ENCODE measurements at places on chromosomes 3 and 15.
A peak's percentile ranks its signal among the peaks of the same experiment; 100 is the strongest.

DNA sequence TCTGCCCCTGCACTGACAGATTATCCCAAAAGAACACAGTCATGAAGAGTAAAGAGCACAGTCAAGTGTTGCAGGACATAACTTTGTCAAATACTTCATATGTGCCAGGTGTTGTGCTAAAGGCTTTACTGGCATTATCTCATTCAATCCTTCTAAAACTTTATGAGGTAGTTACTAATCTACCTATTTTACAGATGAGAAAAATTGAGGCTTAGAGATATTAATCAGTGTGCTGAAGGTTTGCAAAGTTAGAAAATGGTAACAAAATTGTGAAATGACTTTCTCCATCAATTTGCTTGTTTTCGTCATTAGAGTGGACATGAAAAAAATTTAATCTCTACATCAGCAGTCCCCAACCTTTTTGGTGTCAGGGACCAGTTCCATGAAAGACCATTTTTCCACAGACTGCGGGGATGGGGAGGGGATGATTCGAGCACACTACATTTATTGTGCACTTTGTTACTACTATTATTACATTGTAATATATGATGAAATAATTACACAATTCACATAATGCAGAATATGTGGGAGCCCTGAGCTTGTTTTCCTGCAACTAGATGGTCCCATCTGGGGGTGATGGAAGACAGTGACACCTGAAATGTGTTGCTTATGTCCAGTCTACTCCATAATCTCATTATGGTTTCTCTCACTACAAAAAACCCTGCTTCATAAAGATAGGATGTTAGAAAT, 8.6 kb upstream of the CAPN7 start:
- DNase-seq, result no peak

DNA sequence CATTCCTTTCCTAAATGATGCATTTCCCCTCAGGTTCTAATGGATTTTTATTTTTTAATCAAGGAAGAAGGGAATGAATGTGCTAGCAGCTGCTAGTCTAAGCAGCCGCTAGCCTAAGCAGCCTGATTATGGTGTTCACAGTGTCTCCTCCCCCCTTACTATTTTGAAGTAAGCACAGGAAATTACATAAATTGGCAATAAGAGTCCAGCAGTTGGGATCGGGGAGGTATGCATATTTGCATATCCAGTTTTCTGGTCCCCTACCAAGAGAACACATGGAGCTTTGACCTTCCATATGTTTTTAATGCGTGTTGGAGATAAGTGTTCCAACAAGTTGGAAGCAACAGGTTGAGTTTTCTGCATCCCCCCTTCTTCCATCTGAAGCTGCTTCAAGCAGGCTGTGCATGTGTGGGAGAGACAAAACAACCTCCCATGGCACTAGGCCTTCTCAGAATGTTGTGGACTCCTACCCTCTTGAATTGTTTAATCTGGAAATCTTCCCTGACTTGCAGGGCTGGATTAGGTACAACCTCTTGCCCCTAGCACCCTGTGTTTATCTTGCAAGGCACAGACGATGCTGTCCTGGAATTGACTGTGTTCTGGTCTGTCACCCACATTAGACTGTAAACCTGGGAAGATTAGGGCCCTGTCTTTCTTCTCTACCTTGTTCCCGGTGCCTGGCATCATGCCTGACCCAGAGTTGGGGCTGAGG, 124.8 kb upstream of the LRIG1 start:
- DNase-seq, result no peak

DNA sequence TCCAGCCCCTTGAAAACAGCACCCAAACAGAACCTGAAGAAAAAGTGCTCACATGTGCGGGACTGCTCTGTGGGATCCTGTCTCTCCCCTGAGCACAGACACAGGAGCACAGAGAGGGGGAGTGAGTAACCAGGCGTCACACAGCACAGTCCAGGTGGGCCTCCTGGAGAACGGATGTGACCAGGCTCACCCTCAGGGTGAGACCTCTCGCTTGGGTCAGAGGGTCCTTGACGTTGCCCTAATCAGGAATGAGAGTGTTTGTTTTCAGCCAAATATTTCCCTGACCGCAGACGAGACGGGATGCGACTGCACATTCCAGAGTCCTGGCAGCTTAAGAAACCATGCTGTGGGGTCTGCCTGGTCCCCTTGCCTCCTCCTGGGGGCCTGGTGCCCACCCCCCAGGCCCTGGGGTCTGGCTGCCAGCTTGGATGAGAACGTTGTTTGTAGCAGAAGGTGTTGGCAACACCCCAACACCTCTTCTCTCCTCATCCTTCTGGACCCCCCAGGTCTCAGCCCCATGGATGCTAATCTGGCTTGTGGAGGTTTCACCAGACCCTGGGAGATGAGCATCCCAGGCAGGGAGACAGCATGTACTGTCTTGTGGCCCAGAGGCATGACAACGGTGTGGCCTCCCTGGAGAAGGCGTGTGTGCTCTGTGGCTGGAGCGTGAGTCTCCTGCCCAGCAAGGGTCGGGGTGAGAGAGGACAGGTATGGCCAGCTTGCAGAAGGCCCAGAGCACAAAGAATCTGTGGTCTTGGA, 42.1 kb upstream of the SLC6A6 start:
- no peak for DNase-seq

DNA sequence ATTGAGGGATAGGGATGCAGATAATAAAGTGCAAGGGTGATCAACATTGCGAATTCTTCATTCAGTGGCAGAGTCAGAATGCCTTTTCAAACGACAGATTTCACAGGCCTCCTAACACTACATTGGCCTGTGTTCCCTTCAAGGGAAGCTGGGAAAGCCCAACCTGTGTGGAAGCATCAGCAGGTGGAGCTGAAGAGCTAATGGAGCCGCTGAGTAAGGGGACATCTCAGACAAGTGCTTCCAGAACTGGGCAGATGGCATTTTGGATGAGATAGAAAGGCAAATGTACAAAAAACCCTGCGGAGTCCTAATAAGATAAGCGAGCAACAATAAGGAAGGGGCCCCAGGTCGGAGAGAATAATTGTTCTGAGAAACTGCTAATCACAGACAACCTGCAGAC, 8.5 kb upstream of the SLC24A5 start:
- DNase-seq, result peak; percentile 10

- DNase-seq, result no peak
Measured at GRCh38 chr15:25525741-25526140, 86.9 kb upstream of the UBE3A start.

GRCh38 chr3:21056293-21056692, 694.7 kb downstream of the ZNF385D start:
- DNase-seq, result no peak

- DNase-seq, result no peak
Measured at GRCh38 chr3:55349851-55350250, 137.3 kb downstream of the WNT5A start.

GRCh38 chr3:147712357-147712756, 303.2 kb downstream of the ZIC1 start:
- DNase-seq, result no peak

- DNase-seq, result peak; percentile 72
Measured at GRCh38 chr3:17632401-17633100, 109.9 kb downstream of the TBC1D5 start.

GRCh38 chr3:135694142-135694541, 271.4 kb upstream of the PPP2R3A start:
- DNase-seq, result no peak

- DNase-seq, result no peak
Measured at GRCh38 chr3:36812240-36812639, 47.9 kb upstream of the DCLK3 start.

- no peak for DNase-seq
Measured at GRCh38 chr3:107674371-107674770, 151.6 kb downstream of the BBX start.

- DNase-seq, result peak; percentile 30
Measured at GRCh38 chr15:54082836-54083492, 104.7 kb downstream of the UNC13C start.

GRCh38 chr3:7871003-7871560, 630.5 kb upstream of the LMCD1 start:
- no peak for DNase-seq

DNA sequence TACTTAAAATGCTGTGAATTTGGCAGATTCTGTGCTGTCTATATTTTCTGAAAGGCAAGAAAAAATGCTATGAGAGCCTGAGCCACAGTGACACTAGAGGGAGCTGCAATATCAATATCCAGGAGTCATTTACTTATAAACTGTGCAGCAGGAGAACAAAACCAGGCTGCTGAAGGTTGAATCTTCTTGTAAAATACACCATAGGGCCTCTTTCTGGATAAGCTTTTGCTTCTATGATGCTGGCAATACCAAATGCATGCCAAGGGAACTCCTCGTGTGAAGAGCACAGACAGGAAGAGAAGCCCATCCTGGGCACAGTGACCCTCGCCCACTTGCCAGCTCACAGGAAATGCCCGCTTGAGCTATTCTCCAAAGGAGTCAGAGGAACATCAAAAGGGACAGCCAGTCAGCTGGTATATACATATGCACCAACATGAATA, 48.0 kb upstream of the TSPAN3 start:
- DNase-seq, result peak; percentile 76

- no peak for DNase-seq
Measured at GRCh38 chr3:27696906-27697305, 25.2 kb downstream of the EOMES start.

DNA sequence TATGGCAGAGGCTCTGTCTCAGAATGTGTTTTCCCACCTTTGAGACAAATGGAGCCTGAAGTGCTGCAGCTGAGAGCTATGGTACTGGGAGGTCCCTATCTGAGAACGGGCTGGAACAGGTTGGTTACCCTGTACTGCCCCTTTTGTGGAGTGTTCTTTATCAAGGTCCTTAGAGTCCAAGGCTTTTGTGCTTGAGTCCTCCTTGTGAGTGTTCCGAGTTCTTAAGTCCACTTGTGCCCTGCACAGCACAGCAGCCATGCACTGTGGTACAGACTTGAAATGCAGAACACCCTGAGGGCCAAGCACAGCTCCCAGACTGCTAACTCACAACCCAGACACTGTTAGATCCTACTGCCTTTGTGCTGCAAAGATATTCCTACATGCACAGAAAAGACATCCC, 67.8 kb downstream of the ARHGAP31 start:
- no peak for DNase-seq

DNA sequence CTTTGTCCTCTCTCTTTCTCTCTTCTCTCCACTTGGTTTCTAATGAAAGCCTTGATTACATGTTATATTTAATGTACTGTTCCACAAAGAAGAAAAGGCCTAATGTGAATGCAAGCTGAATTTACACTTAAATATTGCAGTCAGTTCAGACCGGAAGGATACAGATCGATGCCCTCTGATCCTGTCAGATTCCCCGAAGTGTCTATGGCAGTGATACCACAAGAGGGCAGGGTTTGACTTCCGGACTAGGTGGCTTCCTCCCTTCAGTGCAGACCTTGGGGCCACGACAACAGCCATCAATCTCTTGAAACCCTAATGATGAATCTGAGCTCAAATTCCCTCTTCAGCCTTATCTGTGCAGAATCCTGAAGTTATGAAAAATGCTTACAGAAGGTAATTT, 29.5 kb downstream of the AGTR1 start:
- DNase-seq, result peak; percentile 59

DNA sequence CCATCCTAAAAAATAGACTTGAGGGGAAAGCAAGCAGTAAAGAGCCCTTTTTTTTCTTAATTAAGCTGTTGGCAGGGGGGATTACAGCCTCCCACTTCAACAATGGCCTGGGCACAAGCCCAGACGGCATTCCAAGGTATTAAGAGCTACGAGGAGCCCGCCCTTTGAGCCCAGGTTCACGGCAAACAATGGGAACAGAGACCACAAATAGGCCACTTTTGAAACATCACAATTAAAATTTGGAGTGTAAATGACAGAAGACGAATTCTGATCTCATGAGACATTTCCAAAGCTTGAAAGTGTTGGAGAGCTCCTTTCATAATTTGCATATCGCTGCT, 8.9 kb downstream of the CHSY1 start:
- no peak for DNase-seq

DNA sequence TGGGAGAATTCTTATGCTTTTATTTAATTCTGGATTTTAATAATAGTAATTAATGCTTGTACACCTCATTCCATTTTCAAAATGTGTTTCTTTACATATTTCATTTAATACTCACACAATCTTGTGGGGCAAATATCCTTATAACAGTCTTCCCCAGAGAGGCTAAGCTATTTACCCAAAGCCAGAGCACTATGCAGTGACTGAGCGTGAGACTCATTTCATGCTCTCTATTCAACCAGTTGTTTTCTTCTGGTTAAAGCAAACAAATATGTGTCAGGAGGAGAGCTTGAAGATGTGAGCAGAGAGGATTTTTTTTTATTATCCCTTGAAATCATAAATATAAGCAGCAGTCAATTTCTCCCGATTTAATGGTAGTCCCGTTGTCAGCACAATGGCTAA, 548.3 kb upstream of the TBL1XR1 start:
- DNase-seq, result no peak

DNA sequence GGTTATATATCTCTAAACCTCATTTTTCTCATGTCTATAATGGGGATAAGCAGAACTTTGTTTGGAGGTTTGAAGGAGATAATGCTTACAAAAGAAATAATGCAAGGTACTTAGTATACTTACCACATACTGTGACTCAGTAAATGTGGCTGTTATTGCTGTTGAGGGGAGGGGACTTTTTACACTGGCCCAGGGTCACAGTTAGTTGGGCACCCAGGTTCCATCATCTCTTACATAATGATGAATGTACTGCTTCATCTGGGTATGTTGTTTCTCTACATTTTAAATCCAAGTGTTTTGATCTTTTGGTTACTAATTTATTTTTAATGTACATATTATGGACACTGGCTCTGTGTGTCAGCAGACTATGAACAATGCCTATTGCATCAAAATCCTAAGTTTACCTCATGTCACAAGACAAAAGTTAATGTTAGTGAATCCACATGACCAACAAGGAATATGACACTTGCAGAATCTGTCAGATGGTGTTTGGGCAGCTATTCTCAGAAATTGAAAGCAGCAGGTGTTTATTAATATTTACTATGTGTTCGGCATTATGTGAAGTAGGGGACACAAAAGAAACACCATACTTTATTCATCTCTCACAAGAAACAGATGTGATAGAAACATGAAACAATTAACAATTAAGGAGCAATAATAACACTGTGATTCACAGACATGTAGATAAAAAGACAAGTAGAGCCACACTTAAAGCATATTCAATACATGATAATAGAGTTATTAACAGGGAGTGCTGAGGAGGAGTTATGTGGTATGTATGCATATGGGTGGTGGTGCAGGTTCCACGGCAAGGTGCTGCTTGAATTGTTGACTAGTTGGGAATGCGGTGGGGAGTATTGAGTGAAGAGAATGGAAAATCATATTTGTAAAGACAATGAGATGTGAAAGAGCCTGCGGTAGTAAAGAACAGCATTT, 109.7 kb downstream of the GALK2 start:
- DNase-seq, result peak; percentile 2

DNA sequence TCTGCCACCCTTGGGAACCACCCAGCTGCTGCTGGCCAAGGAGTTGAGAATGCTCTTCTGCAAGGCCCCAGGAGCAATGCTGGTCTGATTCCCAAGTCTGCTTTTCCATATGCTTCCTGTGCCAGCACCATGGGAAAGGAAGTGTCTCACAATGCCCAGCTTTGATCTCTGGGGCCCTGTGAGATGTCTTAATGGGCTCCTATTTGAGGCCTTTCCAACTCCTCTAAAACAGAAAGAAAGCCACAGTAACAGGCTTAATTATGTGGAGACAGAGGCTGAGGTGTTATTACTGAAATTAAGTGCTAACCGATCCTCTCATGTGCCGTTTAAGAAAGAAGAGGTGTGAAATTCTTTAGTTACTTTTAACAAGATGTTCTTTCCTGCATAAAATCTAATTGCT, 4.5 kb downstream of the EOGT start:
- DNase-seq, result no peak
